CD4-positive, alpha-beta T cell treated with Interferon gamma for 1 hour (primary cell): ENCODE measurements at places on chromosomes 16 and 17.

- no peak for DNase-seq
These were observed 532.3 kb upstream of the PSMD7 start for GRCh38 chr16:73764321-73764720.

GRCh38 chr17:7586673-7587419 lies 3.0 kb downstream of the SOX15 start:
- DNase-seq = no peak

GRCh38 chr16:17308186-17308585 lies 162.6 kb downstream of the XYLT1 start:
- no peak for DNase-seq

DNA sequence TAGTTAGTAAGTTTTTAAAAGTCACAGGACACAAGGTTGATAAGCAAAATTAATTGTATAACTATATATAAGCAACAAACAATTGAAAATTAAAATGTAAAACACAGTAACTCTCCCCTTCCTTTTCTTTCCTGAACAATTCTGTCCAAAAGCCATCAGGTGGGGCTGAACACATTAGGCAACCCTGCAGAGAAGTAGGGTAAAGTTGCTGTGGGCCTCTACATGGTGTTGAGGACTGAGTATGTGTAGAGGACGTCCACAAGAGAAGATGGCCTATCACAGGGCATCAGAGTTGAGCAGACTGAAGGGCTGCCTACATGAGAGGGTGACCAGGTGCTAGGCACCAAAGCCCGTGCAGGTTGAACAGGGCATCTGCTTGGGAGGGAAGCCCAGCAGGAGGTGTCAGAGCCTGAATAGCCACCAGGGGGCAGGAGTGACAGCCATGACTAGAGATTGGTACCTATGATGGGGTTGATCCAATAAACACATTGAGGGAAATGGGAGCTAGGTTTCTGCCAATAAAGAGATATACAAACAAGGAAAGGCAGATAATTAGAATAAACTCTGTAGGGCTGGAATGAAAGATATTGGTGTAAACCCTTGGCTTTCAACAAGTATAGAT lies 415.1 kb downstream of the NPIPA8 start:
- DNase-seq = no peak
